ENCODE measurements at places on chromosomes 7 and 10.

DNA sequence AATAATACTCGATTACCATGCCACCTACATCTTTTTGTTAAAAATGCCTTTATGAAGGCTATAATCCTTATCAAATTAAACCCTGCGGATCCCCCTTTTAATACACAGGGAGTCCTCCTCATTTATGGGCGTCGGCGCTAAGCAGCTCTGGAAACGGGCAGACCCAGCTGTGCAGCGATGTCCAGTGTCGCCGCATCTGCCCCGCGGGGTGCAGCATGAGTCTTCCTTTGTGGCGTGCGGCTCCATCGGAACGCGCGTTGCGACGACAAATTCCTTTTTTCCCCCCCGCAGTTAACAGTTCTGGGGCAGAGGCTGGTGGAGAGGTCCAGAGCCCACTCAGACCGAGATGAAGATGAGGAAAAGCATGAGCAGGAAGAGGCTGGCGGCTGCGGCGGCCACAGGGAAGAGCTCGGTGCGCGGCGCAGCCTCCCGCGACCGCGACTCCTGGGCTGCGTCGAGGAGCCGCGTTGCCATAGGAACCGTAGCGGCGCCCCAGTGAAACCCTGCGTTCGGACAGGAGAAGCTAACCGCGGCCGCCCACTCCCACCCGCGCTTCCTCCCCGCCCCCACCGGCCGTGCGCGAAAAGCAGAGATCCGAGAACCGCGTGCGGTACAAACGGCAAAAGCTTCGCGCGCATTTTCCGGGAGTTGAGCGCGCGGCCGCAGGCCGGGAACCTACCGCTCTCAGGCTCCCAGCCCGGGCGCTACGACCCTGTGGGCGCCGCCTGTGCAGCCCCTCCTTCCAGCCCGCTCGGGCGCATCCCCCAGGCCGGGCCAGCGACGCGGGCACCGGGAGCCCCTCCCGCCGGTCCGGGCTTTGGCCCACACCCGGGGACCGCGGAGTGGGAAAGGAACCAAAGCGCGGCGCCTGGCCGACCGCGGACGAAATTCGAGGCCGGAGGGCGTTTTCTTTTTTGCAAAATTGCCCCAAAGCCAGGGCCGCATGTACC lies 130.6 kb downstream of the SPAG6 start:
- no peak for DNase-seq

- DNase-seq, result no peak
These were observed 19.2 kb upstream of the PRKAG2 start for GRCh38 chr7:151896086-151896485.

DNA sequence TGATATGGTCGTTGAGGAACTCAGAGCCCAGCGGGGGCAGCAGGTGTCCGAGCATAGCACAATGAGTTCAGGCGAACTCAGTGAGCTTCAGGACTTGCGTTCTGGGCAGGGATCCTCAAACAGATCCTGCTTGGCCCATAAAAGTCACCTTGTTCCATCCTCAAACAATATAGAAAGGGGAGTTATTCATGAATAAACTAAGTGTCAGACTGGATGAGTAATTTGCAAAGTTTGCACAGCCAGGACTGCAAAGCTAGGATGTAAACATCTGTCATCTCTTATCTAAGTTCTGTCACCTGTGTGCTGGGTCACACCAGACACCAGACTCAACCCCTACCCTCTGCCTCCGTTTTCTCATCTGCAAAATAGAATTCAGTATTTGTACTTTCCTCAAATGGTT lies 58.0 kb upstream of the PFKP start:
- DNase-seq, result no peak

DNA sequence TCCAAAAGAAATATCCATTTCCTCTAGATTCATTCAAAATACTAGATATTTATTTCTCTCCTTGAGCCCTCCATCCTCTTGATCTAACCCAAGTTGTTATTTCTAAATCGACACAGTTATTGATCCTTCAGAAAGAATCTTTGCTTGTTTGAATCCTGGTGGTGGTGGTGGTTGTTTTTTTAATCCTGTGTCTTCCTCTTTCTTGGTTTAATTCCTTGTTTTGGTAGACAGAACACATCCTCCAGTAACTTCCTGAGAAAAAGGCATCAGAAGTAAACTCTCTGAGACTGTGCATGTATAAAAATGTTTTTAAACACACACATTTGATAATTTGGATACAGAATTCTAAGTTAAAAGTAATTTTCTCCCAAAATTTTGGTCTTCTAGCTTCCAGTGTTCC lies 49.9 kb downstream of the SIRT1 start:
- no peak for DNase-seq
